ENCODE measurements at places on chromosomes 13 and 19. TPM values are rescaled to one million over a fixed set of nuclear protein-coding genes. Genes with fewer than 3 reads are reported as not detected.

Gene CGB5
- total RNA-seq, result not detected

GRCh38 chr13:100608906-100609305 is 20.3 kb upstream of the GGACT start:
- no peak for DNase-seq

DNA sequence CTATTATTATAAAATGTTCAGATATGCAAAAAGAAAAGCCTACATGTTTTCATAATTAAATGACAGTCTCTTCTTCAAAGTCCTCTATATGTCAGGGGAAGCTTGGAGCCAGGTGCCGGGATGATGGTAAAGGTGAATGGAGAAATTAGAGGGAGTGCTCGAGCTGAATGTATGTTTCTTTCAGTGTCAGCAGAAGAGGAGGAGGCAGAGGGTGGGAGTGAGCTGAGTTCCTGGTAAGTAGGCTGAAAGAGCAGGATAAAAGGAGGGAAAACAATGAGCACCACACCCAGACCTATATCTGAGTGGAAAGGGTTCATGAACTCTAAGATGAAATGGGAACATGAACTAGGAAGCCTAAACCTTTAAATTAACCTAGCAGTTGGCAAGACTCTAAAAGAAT is 307.6 kb upstream of the NBEA start:
- no peak for DNase-seq

Gene CAPN12
- total RNA-seq, result 1.6 TPM

Gene ADGRL1
- 26.6 TPM for total RNA-seq

DNA sequence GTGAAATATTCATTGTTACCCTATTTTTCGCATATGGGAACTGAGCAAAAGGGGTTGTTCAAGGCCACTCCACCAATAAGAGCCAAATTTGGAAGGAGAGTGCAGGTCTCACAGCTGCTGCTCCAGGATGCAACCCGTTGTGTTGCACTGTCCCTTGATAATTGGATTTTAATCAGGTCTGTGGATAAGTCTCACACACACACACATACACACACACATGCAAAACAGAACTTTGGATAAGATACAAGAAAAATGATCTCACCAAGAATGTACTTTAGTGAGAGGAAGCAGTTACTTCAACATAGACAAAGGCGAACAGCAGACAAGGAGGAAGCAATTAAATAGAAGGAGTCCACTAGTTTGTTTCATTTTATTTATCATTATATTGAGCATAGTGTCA is 127.3 kb upstream of the EDNRB start:
- DNase-seq, result no peak

DNA sequence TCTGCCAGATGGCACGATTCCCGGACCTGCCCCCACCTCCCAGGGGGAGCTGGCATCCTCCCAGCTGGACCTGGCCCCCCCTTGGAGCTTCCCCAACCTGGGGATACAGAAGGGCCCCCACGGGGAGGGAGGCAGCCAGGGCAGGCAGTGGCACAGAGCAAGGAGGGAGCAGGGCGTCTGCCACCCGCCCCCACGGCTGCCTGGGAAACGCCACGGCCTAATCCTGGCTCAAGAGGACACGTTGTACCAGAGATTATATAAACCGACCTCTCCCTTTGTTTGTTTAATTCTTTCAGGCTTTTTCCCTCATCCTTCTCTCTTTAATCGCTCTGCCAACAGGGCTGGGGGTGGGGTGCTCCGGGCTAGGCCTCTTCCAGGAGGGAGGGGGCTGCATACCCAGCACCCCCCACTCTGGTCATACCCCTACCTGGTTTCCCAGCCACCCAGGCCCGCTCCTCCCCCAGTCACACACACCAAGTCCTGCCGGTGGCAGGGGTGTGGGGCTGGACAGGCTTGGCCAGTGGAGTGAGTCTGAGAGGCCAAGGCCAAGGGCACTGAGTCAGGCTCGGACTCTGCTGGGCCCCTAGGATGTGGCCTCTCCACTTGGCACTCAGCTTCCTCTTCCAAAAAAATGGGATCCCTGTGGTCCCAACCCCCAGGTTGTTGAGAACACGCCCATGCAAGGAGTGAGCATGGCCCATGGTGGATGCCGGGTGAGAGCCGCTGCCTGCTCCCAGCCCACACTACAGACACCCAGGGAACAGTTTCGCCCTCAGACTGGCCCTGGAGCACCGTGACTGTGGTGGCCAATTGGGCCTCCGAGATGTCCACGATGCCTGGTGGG is 29.5 kb upstream of the NFIC start:
- DNase-seq, result no peak

DNA sequence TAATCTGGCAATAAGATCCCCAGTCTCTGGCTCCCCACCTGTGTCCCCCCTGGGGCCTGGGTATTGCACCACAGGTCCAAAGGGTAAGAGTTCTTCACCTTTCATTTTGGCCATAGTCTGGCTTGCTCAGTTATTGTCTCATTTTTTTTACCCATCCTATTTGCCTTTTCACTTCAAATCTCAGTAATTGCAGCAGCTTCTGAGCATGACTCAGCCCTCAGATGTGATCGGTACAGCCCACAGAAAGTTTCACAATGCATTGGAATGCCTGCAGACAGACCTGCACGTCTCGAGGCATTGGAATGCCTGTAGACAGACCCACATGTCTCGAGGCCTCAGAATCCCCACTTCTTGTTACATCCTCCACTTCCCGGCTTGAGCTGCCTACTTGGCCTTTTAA is 173.6 kb downstream of the NUFIP1 start:
- peak; percentile 18 for DNase-seq

- no peak for DNase-seq
These were observed 102.8 kb downstream of the STARD13 start for GRCh38 chr13:33182729-33183128.

DNA sequence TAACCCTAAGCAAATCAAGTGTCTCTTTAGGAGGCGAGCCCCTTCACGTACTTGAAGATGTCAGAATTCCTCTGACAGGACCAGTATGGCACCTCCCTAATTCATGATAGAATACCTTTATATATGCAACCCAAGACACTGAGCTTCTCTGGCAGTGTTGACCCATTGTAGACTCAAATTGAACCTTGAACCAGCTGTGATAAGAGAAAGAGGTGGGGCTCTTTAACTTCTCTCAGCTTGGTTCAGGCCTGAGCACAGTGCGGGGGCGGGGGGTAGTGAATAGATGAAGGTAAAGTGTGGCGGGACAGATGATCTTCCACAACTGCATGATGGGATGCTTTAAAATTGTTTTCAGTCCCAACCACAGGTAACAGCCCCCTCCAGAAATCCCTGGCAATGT is 12.1 kb downstream of the MBNL2 start:
- no peak for DNase-seq

DNA sequence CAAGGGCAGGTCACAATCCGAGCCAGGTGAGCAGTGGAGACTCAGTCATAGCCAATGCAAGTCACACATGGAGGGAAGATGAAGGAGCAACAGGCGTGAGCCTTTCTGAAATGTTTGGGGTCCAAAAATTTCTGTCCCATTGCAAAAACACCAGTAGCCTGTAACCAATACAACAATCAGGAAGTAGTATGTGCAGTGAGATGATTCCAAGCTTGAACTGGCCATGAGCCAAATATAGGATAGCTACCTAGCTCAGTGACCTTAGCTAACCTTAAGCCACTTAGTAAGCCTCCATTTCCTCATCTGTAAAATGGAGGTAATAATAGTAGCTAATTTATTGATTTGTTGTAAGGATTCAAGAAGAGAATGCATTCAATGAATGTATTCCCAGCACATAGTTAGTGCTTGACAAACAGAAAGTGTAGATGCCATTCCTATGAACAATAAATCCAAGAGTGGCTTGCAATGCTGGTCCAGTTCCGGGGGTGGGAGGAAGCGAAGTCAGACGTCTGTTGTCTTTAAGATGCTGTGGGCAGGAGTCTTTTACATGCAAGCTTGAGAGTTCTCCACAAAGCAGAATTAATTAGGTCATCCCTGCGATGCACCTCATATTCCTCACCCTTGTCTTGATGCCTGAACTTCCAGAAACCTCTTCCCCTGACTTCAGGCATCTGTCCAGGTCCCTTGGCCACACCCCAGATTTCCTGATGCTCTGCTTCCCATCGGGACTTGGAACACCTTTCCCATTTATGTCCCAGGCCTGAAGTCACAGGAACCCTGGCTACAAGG is 195.7 kb upstream of the UBL3 start:
- DNase-seq, result peak; percentile 27

Gene LPAR2
- total RNA-seq, result 39.9 TPM

Gene CALR3
- not detected for total RNA-seq

GRCh38 chr13:74168263-74168675 is 34.1 kb upstream of the KLF12 start:
- DNase-seq, result no peak

- peak; percentile 89 for DNase-seq
These were observed 108.8 kb downstream of the KCNRG start for GRCh38 chr13:50123862-50124535.

- no peak for DNase-seq
These were observed 22.5 kb downstream of the ZDHHC20 start for GRCh38 chr13:21436582-21436981.

Gene ANGPTL4
- 3.2 TPM for total RNA-seq

- no peak for DNase-seq
These were observed 27.5 kb upstream of the TMEM255B start for GRCh38 chr13:113731192-113732175.

Gene ZNF582
- 10.1 TPM for total RNA-seq

Gene TNFSF9
- total RNA-seq, result 1.3 TPM

- DNase-seq, result no peak
These were observed at the start of gene RASAL3 for GRCh38 chr19:15464394-15465385. Gene RASAL3 (minus strand): TSS chr19:15464544. CDS start chr19:15464358, 186 bp downstream.

GRCh38 chr13:100534147-100534843 is 54.3 kb downstream of the GGACT start:
- DNase-seq, result no peak

DNA sequence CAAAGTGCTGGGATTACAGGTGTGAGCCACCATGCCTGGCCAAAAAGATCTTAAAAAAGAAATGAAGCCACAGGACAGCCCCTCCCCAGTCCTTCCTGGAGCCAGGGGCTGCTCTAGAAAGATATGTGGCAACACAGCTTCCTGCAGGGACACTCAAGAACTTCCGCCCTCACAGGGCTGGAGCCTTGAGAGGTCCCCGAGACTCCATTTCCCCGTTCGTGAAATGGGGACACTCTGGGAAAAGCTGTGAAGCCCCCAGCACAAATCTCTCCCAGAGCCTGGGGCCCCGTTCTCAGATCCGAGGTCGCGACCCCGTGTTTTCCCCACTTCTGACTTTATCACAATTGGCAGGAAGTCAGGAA is 2.5 kb upstream of the GPX4 start:
- no peak for DNase-seq

GRCh38 chr13:48222358-48223301 is 10.4 kb upstream of the ITM2B start:
- no peak for DNase-seq

DNA sequence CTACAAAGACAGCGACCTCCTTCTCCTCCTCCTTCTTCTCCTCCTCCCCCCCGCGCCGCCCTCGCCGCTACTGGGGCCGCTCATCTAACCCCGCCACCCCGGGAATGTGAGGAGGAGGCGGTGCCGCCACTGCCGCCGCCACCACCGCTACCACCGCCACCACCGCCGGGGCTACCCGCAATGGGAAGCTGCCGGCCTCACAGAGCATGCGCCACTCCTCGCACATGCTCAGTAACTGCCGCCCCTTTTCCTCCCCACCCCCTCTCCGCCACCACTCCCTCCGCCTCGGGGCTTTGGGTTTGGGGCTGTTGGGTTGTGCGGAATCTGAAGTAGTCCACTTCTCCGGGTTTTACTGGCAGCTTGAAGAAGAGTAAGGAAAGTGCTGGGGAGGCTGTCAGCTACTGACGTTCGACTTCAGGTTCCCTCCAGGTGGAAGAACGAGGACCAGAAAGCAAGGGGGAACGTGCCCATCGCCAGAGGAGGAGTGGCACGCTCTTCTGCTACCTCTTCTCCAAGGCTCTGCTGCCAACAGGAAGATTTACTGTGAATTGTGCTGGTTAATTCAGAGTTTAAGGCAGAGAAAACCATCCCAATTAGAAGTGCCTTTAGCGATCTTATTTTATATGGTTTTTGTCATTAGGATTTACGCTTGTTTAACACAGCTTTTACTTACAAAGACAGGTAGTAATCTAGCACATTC is at the start of gene MYCBP2:
Gene MYCBP2 (minus strand): TSS at position 190 of the 700 bp plus-strand sequence. CDS start 319 bp downstream, outside the sequence.
- DNase-seq, result peak; percentile 99

DNA sequence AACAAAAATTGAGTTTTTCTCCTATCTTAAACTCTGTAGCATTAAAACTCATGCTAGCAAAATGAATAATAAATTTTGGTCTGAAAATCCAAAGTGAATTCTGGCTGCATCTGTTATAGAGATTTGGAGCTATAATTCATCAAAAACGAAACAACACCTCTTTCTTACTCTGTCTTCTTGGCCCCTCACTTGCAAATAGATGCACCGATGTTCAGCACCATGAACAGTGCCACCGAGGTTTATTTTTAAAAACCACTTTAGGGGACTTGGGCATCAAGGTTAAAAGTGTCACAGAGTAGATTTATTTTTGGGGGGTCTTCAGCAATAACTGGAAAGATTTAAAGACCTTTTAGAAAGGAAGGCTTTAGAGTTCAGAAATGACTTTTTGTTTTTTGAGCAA is 26.1 kb upstream of the EID2 start:
- DNase-seq, result no peak

- no peak for DNase-seq
These were observed 24.9 kb upstream of the NDFIP2 start for GRCh38 chr13:79456051-79456450.

DNA sequence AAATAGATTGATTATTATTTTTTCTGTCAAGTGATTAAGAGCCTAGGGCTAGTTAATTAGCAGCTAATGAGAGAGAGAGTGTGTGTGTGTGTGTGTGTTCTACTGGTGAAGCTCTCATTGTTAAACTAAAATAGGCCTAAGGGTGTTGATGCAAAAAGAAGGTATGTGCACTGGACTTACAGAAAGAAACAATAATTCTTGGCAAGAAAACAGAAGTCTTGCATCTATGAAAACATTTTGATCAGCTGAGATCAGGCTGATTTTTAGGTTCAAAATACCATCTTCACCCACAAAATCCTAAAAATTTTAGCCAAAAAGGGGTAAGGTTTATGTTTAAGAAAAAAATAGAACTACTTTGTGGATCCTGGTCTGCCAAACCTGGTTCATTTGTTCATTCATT is 106.5 kb downstream of the POSTN start:
- DNase-seq, result no peak

DNA sequence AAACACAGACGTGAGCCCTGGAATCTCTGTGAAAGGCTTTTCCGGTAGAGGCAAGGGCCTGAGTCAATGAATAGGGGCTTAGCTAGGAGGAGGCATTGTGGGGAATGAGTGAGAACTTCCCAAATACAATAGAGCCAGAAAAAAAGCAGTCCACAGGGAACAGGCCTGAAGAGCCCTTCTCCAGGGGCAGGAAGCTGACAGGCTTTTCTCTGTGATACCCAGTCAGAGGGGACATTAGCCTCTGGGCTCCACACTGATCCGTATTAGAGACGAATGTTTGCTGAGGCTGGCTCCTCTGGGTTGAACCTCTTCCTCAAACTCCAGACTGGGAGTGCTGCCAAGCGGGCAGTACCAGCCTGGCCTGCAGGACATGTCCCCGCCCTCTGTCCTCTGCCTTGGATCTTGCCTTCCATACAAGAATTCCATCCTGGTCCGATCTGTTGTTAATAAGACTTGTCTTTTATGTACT is 2.3 kb downstream of the DHRS12 start:
- no peak for DNase-seq

Gene OLFM2
- 55.1 TPM for total RNA-seq

Gene RNF17
- not detected for total RNA-seq

Measured in cardiac muscle cell (in vitro differentiated cells and primary cell).